Kidney (tissue), 22 donors: ENCODE measurements at places on chromosomes 2 and 18. TPM values are rescaled to one million over a fixed set of nuclear protein-coding genes. Genes with fewer than 3 reads are reported as not detected.

DSG2 gene
- 63.0 TPM for total RNA-seq

REG3G gene
- total RNA-seq: 8.8 TPM

- no peaks in the 10 kb centered on the region for H3K36me3 ChIP-seq
- H3K4me1 ChIP-seq: peaks cover 3% of the 10 kb centered on the region
- H3K4me3 ChIP-seq: no peak overlapping the region
Observed at GRCh38 chr2:134087371-134087921, 166.4 kb upstream of the MGAT5 start.

DNA sequence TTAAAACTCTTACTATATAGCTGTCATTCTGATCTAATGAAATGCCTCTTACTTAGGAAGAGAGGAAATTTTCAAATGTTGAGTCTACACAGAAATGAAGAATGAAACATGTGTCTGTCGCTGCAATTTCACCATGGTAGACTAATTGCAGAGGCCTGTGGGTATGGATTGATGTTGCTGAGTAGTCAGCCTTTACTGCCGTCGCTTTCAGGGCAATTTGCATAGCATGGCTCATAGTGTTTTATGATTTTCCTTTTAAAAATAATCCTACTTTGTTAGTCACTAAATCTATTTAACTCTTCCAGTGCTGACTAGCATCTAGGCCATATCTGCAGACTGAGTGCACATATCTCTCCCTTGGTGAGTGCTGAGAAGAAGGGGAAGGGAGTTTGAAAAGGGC lies 819.2 kb downstream of the SATB2 start:
- no peaks in the 10 kb centered on the region for H3K4me1 ChIP-seq
- H3K4me3 ChIP-seq: no peak overlapping the region
- no peaks in the 10 kb centered on the region for H3K27me3 ChIP-seq
- DNase-seq: no peak
- H3K27ac ChIP-seq: no peak overlapping the region

DNA sequence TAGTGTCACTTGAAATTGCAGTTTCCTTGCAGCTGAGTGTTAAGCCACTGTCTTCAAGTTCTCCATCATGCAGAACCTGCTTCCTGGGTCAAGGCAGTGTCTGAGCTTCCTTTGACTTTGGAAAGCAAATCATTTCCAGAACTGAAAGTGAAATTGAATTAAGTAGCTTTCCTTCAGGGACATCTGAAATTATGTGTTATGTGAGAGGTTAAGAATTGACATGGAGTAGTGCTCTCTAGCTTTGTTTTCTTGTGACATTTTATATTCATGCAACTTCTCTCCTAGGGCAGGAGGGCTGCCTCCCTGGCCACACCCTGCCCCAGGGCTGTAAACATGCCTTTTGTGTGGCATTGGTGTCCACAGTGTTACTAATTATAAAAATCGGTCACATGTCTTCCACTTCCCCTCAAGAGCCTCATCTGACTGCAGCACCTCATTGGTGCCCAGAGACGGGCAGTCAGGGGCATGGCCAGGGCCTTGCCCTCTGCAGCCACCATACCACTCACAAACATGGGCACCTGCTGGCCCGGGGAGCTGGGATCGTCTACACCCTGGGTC lies 14.4 kb downstream of the RAB12 start:
- H3K36me3 ChIP-seq: peaks cover 2% of the 10 kb centered on the region
- H3K27ac ChIP-seq: peak overlapping the region; percentile 73
- peaks cover 8% of the 10 kb centered on the region for H3K4me1 ChIP-seq
- H3K4me3 ChIP-seq: no peak overlapping the region
- no peaks in the 10 kb centered on the region for H3K27me3 ChIP-seq
